A549 treated with Hydrocortisone at 1 μM for 4 hours (cell line): ENCODE measurements at places on chromosomes 12 and 14. TPM values are rescaled to one million over a fixed set of nuclear protein-coding genes. Genes with fewer than 3 reads are reported as not detected.

Gene PMCH
- not detected in 5 replicates for total RNA-seq

Gene ZNF385A
- 14.3 to 21.7 TPM (median 20.3 TPM) in 5 replicates for total RNA-seq

Gene PPFIA2
- not detected in 5 replicates for total RNA-seq

Gene DCP1B
- total RNA-seq, result 7.1 to 8.9 TPM (median 7.6 TPM) in 5 replicates

Gene TAS2R30
- total RNA-seq, result 0.05 to 0.06 TPM in 2 of 5 replicates, not detected in the others

Gene PALS1
- 13.0 to 19.6 TPM (median 15.2 TPM) in 5 replicates for total RNA-seq

Gene NKX2-1
- total RNA-seq, result 0.05 to 0.10 TPM in 2 of 5 replicates, not detected in the others
